ENCODE measurements at places on chromosomes 16 and 17. TPM values are rescaled to one million over a fixed set of nuclear protein-coding genes. Genes with fewer than 3 reads are reported as not detected.

Gene ZNF207
- 321 TPM for polyA plus RNA-seq

GRCh38 chr17:31537565-31538011, 146.1 kb downstream of the RAB11FIP4 start:
- no peak overlapping the region for H3K27ac ChIP-seq
- no peak overlapping the region for H3K4me3 ChIP-seq
- no peaks in the 10 kb centered on the region for H3K27me3 ChIP-seq
- no peaks in the 10 kb centered on the region for H3K36me3 ChIP-seq
- peaks cover 11% of the 10 kb centered on the region for H3K4me1 ChIP-seq

DNA sequence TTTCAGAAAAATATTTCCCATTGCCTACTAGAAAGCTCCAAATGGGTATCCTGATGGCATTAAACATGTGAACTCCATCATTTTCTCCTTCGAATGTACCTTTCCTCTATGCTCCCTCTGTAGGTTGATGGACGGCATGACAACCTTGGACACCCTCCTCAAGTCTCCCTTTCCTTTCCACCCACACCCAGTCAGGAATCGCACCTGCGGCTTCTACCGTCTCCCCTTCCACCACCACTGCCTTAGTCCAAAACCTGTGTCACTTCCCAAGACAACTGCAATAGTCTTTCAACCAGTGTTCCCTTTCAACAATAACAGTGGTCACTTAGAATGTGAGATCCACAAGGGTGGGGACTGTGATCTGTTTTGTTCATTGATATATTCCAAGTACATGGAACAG, 233.1 kb upstream of the AXIN2 start:
- no peaks in the 10 kb centered on the region for H3K27me3 ChIP-seq
- no peaks in the 10 kb centered on the region for H3K4me1 ChIP-seq
- H3K27ac ChIP-seq, result no peak overlapping the region
- H3K4me3 ChIP-seq, result no peak overlapping the region

- H3K27ac ChIP-seq, result no peak overlapping the region
- no peaks in the 10 kb centered on the region for H3K36me3 ChIP-seq
Observed at GRCh38 chr16:22627043-22627442, 116.4 kb downstream of the NPIPB5 start.

DNA sequence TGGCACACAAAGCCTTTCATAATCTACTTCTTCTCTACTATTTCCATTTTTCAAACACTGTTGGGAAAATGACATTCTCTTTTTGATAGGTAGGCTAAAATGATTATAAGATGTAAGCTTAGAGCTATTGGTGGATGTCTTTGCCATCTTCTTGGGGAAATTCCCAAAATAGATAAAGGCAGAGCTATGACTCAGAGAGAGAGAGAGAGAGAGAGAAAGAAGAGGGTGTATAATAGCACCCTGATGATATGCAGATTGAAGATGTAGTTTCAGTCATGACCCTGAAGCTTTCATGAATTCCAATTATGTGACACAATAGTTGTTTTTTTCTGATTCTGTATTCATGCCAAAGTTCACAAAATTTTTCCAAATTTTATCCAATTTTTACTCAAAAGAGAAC, 529.1 kb downstream of the HS3ST4 start:
- H3K27ac ChIP-seq, result no peak overlapping the region
- H3K36me3 ChIP-seq, result no peaks in the 10 kb centered on the region
- no peak overlapping the region for H3K4me3 ChIP-seq
- H3K27me3 ChIP-seq, result no peaks in the 10 kb centered on the region

DNA sequence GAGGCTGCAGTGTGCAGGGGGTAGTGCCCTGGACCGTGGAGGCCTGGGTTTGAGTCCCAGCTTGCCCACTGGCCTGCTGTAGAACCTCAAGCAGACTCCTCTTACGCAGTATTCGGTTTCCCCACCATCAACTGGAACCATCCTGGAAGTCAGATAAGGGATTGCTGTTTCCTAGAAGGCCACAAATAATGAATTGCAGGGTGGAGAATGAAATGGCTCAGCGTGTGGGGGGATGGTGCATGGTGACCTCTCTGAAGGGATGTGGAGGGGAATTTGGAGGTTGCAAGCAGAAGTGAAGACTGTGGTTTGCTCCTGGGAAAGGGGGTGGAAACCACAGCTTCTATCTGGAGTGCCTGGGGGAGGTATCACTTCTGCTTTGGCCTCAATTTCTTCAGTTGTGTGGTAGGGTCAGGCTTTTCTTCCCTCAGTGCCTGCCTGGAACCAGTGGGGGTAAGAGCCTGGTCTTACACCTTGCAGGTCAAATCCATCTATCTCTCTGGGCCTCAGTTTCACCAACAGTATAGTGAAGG, 1.7 kb downstream of the ADGRG5 start:
- H3K4me3 ChIP-seq, result no peak overlapping the region
- H3K27ac ChIP-seq, result no peak overlapping the region
- no peaks in the 10 kb centered on the region for H3K36me3 ChIP-seq
- H3K4me1 ChIP-seq, result no peaks in the 10 kb centered on the region
- no peak for DNase-seq

- H3K27ac ChIP-seq, result no peak overlapping the region
- no peaks in the 10 kb centered on the region for H3K27me3 ChIP-seq
- H3K4me3 ChIP-seq, result no peak overlapping the region
- no peaks in the 10 kb centered on the region for H3K36me3 ChIP-seq
- no peaks in the 10 kb centered on the region for H3K4me1 ChIP-seq
- no peak for DNase-seq
Observed at GRCh38 chr16:19785512-19786130, 67.5 kb downstream of the IQCK start.

Gene TSPAN10
- 0.94 TPM for polyA plus RNA-seq

DNA sequence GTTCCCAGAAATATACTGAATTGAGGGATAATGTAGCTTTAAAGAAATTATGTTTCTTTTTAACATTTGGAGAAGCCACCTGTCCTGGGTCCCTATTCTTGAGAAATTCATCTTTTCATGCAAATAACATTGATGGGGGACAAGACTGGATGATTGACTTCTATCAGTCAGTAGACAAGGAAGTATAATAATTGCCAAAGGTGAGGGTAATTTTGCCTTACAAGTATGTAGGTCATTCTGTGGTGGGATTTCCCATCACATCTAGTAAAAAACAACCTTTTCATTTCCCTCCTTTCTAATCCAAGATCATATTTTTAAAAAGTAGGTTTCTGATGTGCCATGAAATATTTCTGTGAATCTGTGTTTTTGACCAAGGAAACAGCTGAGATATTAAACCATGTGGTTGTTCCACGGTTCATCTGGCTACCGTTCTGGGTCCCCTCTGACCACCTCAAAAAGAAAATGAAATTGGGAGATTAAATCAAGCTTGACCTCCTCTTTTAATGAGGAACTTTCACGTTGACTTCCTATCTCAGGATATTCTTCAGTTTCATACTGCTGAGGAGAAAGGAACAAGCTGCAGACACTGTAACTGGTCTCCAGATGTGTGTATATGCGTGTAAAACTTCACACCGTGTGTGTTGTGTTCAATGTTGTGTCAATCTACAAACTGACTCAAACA, 138.6 kb downstream of the MAP2K6 start:
- no peak overlapping the region for H3K27ac ChIP-seq
- H3K27me3 ChIP-seq, result no peaks in the 10 kb centered on the region
- H3K36me3 ChIP-seq, result no peaks in the 10 kb centered on the region
- no peaks in the 10 kb centered on the region for H3K4me1 ChIP-seq

Gene SULT1A2
- not detected for polyA plus RNA-seq

Gene TNFRSF13B
- polyA plus RNA-seq, result not detected

GRCh38 chr17:6796887-6797490, 21.0 kb downstream of the FBXO39 start:
- H3K4me3 ChIP-seq, result no peak overlapping the region
- no peaks in the 10 kb centered on the region for H3K4me1 ChIP-seq
- H3K27me3 ChIP-seq, result peaks cover 3% of the 10 kb centered on the region
- DNase-seq, result no peak

Gene COPS3
- polyA plus RNA-seq, result 99.6 TPM
